ENCODE measurements at places on chromosomes 3 and 15.

GRCh38 chr15:51195459-51195858 lies 100.8 kb upstream of the TNFAIP8L3 start:
- DNase-seq, result no peak

DNA sequence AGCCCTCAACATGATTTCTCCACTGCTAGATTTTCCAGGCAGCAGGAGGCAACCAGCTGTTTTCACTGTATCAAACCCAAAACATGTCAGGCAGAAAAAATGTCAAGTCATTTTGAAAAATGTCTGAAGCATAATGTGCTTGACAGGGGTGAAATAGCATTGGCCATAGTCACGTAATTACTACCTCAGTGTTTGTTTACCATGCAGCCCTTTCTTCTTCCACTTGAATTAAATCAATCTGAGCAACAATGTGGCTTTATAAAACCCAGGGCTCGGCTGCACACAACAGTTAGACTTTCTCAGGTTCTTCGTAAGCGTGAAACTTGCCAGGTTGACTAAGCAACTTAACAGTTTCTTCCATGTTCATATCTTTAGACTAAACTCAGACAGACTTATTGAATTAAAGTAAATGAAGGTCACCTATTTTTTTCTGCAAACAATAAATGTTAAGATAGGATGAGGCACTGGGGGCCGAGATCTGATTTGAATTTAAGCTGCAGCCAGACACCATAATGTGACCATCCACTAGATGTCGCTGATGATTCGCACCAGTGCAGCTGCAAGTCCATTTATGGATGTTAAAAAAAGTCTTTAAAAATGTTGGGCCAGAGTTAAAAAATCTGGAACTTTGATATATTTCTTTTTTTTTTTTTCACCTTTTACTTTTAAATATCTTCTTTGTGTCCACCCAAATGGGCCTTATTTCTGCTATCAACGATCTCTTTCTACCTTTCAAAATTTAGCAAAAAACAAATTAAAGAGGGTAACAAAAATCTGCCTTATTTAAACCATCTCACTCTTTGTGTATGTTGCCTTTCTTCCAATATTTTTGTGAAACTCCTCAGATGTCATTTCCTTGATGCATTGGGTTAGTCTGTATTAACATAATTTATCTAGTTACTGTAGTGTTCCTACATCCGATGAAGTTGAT lies 305.9 kb downstream of the CACNA2D3 start:
- DNase-seq, result no peak

GRCh38 chr3:111594781-111595180 lies 365 bp downstream of the ZBED2 start:
- no peak for DNase-seq

GRCh38 chr15:47409600-47409999 lies 307.7 kb upstream of the SEMA6D start:
- DNase-seq, result no peak

DNA sequence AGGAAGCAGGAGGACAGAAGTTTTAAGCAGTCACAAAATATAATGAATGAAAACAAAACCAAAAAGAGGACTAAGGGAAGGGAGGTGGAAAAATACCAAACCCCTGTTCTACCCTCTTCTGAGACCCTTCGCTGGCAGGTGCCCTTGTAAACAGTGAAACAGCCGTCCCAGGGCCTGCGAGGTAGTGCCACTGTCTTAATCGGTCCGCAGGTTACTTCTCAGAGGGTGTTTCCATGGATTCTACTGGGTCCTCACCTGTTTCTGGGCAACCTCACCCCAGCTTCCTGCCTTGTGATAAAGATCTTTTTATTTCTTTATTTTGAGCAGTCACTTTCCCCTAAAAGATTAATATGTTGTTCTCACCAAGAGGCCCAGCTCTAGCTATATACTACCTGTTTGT lies 65.3 kb downstream of the SLC30A4 start:
- no peak for DNase-seq

DNA sequence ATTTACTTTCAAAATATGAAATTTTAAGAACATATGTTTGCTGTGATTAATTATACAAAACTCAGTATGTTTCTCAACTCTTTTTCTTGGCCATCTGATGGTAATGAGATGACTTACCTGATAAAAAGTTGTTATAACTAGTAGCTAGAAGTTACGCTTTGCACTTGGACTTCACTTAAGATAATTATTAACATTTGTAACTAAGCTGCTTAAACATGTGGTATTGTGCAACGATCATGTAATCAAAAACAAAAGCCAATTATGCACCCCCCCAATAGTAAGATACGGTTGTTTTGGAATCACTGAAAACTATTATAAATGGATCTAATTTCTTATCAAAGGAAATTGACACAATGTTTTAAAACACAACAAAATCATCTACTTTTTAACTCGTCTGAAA lies 342.9 kb downstream of the CNTN3 start:
- DNase-seq, result no peak

- no peak for DNase-seq
Observed at GRCh38 chr3:81778678-81779182, 17.3 kb upstream of the GBE1 start.

- DNase-seq, result no peak
Observed at GRCh38 chr15:74641151-74641550, 25.5 kb downstream of the CLK3 start.

- DNase-seq, result no peak
Observed at GRCh38 chr3:194806991-194807630, 121.4 kb downstream of the FAM43A start.

DNA sequence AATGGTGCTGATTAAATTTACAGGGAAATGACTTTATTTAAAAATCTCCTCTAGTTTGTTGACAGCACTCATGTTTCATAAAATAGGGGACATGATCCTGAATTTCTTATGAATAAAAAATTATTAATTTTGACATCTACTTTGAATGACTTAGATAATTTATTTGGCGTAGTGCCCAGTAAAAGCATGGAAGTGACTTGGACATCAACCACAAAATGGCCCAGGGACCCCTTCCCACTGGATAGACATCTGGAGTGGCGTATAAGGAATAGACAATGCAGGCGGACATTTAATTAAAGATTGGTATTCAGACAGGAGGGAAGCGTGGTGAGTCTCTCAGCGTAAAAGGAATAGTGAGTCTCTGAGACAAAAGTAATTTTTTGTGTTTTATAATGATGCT lies 79.8 kb downstream of the ADAMTSL3 start:
- no peak for DNase-seq

DNA sequence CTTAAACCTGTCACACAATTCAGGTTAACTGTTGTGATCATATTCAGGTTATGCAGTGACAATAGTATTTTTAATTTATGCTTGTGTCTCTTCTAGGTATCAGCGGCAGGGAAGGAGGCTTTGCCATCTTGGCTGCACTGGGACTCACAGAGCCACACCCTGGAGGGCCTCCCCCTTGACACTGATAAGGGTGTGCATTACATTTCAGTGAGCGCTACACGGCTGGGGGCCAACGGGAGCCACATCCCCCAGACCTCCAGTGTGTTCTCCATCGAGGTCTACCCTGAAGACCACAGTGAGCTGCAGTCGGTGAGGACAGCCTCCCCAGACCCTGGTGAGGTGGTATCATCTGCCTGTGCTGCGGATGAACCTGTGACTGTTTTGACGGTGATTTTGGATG lies 23.6 kb upstream of the BSN start:
- DNase-seq, result no peak

DNA sequence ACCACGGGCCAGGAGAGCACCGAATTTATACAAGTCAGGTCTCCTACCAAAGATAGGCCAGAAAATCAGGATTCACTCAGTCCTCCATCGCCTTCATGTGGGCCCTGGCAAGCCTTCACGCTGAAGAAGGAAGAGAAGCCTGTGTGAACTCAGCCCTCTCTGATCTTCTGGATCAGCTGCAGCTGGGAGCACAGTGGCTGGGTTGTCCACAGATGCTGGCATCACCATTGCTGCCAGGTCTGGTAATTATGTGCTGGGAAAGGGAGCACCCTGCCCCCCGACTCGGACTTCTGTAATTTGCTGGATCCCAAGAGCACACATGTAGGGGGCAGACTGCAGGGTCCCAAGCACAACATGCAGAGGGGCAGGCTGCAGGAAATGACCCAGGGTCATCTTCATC lies 12.4 kb upstream of the PDE8A start:
- DNase-seq, result no peak

- DNase-seq, result no peak
Observed at GRCh38 chr3:16820485-16820884, 64.3 kb upstream of the PLCL2 start.

DNA sequence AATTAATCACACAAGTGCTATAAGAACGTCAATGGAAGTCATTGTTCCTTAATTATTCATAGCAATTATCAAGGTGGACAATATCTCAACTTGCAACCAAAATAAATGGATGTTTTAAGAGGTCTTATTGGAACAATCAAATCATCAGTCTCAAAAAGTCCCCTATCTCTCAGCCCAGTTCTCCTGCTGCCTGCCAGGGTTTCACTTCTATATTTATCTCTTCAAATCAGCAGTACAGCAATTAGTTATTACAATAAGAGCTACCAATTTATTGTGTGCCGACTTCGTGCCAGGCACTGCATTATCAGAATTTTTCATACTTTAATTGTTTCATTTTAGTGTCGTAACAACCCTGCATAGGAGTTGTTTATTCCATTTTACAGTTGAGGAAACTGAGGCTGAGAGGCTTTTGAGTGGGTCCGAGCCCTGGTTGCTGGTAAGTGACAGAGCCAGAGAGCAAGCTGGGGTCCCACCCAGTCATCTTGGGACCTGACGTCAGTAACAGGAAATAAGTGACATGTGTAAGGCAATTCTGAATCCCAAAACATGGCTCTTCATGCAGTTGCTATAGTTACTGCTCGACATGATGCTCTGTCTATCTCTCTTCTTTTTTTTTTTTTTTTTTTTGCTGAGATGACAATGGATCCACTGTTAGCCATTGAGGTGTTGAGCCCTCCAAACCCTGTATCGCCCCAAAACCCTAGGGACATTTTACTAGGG lies 8.8 kb upstream of the KCTD6 start:
- no peak for DNase-seq

All from stimulated activated CD8-positive, alpha-beta memory T cell treated with anti-CD3 and anti-CD28 coated beads, Interleukin-15, amount 100 ng/mL, for 24 hours (primary cell).